ENCODE measurements at places on chromosomes 2 and 18.

- peak; percentile 21 for DNase-seq
These were observed 461 bp downstream of the PRADC1 start for GRCh38 chr2:73232403-73233153.

DNA sequence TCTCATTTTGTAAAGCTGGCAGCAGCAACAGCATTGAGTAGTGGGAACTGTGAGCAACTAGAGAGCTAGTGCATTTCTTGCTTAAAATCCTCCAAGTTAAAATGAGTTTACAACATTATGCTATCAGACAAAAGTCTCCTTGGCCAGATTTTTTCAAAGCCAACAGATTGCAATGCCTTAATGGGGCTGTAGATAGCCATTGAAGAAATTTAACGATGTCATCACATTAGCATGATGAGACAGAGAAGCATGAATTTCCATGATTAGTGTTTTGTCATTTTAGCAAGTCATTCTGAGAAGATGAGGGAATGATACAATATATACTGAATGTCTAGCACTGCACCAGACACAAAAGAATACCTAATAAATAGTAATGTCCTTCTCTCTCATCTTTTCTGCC lies 307.5 kb upstream of the REG3G start:
- no peak for DNase-seq

- DNase-seq: no peak
These were observed 18.6 kb upstream of the SKA1 start for GRCh38 chr18:50356036-50356945.

GRCh38 chr2:237517990-237518389 lies 30.9 kb downstream of the MLPH start:
- DNase-seq: no peak

- DNase-seq: no peak
These were observed 176.1 kb downstream of the VAPA start for GRCh38 chr18:10089881-10090280.

- DNase-seq: no peak
These were observed 455 bp upstream of the AGAP1 start for GRCh38 chr2:235493402-235493774.

DNA sequence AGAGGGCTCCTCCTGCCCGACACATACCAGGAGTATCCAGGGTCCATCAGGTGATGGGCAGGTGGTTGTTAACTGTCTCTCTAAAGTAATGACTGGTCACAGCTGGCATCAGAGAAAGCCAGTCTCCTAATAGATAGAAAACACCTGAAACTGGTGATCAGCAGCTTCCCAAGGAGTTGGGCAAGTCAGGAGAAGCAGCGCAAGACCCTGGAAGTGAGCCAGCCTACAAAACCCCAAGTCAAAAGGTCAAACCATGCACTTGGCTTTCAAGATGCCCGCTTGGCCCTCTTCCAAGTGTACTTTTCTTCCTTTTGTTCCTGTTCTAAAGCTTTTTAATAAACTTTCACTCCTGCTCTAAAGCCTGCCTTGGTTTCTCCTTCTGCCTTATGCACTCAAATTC lies 815.2 kb downstream of the DCDC2C start:
- no peak for DNase-seq

DNA sequence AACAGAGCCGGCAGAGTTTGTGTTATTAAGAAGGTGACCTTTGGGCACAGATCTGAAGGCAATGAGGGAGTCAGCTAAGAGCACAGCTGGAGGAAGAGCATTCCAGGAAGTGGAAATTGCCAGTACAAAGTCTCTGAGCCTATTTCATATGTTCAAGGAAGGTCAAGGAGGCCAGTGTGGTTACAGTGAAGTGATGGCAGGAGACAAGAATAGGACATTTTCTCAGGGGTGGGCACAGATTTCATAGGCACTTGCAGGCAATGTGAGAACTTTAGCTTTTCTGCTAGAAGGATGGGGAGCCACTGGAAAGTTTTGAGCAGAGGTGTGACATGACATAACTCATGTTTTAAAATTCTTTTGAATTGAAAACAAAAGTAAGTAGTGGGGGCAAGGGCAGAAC lies 50.3 kb downstream of the ARHGAP25 start:
- peak; percentile 46 for DNase-seq

GRCh38 chr2:25829377-25829704 lies 48.9 kb downstream of the ASXL2 start:
- no peak for DNase-seq

- DNase-seq: no peak
These were observed 30.7 kb downstream of the MAPK4 start for GRCh38 chr18:50590593-50590992.

- DNase-seq: no peak
These were observed 1913.1 kb upstream of the PIK3C3 start for GRCh38 chr18:40041951-40042350.

- DNase-seq: no peak
These were observed 77.8 kb downstream of the PDCL3 start for GRCh38 chr2:100640431-100641124.

DNA sequence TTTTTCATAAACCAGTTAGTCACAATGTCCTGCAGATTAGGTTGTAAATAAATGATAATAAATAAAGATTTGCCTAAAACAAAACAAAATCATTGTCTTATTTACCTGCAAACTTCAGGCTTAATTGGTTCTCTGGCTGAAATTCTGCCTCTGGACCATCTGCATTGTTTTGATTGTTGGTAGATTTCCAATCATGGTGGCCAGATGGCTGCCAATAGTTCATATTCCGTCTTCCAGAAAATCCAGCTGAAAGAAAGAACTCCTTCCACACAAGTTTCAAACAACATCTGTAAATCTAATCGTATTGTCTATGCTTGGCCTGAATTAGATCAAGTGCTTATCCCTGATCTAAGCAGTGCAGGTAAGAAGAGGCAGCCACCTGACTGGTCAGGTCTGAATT lies 771.1 kb upstream of the ZEB2 start:
- no peak for DNase-seq

- DNase-seq: no peak
These were observed 70.1 kb upstream of the STAM2 start for GRCh38 chr2:152245653-152246052.

DNA sequence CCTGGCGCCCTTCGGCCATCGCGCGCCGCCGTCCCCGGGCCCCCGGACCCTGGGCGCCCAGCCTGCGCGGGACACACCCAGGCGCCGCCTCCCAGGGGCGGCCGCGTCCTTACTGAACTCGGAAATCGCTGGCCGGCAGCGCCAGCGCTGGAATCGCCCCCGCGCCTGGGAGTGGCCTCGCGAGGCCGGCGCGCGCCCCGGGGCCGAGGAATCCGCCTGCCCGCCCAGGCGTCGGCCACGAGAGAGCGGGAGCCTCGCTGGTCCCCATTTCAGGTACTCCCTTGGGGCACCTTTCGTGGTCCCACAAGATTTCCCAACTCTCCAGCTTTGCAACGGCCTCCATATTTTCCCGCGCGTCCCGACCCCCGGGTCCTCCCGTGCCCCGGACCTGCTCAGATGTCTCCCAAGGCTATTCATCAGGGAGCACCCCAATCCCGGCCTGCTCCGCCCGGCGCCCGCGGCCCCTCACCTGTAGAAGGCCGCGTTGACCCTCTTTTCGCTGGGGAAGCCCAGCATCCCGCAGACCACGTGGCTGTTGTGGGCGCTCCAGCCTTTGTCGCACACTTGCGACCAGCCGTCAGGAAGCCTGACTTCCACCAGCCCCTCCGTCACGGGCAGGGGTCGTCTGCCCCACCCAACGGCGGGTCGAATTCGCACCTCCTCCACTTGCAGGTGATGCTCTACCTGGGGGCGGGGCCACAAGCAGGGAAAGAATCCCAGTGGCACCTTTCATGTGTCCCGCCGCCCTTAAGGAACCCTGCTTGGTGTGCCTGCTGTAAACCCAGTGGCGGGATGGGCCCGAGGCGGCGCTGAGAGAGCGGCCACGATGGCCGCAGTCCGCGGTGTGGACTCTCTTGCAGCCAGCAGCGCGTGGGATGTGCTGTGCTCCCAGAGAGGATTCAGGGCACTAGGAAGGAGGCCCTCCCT lies 4.6 kb downstream of the LOXL3 start:
- DNase-seq: no peak

GRCh38 chr18:79792096-79792987 lies 5.4 kb upstream of the KCNG2 start:
- DNase-seq: no peak

GRCh38 chr2:171244466-171244969 lies 83.8 kb upstream of the TLK1 start:
- DNase-seq: no peak

DNA sequence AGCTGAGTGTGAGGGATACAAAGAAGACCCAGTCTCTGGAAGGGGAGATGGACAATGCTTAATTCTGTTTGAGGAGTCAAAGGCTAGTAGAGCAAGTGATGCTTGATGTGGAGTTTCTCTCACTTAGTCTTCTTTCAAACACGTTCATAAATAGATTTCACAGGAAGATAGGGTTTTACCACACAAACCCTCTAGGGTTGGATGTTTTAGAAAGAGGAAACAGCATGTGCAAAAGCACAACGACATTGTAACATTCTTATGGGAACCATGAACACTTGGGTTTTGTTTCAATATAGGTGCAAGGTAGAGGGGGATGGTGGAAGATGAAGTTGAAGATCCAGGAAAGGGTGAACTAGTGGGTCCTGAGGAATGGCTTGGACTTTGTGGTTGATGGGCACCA lies 10.8 kb upstream of the EFEMP1 start:
- DNase-seq: no peak

DNA sequence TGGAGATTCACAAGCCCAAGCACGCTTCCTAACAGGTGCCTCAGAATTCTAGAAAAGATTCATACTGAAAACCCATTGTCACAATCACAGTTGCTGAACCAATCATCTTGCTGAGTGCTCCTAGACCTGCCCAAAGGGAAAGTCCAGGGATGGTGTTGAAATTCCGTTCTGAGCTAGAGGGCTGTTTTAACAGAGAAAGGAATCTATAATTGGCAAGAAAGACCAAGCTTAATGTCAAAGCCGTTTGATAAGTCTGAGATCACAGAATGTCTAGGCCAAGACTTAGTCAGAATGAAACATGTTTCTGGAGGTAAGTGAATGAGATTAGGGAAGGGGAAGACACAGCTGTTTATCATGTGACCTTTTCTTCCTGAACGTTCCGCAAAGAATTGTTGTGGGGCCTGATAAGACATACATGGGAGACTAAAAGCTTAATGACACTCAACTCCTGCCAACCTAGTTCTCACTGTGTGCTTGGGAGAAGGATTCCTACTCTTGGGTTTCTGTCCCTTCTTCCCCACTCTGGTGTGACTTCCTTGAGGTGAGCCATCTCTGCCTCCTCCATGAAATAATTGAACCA lies 27.5 kb downstream of the PMAIP1 start:
- DNase-seq: peak; percentile 55

GRCh38 chr2:79887747-79888374 lies 375.0 kb downstream of the CTNNA2 start:
- DNase-seq: no peak

- DNase-seq: no peak
These were observed 4.0 kb downstream of the KCNIP3 start for GRCh38 chr2:95301186-95301585.

- DNase-seq: no peak
These were observed 132.5 kb downstream of the SPHKAP start for GRCh38 chr2:228048838-228049490.

- DNase-seq: no peak
These were observed 22.9 kb upstream of the GPR55 start for GRCh38 chr2:230947908-230948365.

- no peak for DNase-seq
These were observed 25.8 kb downstream of the CAVIN2 start for GRCh38 chr2:191821078-191821477.

DNA sequence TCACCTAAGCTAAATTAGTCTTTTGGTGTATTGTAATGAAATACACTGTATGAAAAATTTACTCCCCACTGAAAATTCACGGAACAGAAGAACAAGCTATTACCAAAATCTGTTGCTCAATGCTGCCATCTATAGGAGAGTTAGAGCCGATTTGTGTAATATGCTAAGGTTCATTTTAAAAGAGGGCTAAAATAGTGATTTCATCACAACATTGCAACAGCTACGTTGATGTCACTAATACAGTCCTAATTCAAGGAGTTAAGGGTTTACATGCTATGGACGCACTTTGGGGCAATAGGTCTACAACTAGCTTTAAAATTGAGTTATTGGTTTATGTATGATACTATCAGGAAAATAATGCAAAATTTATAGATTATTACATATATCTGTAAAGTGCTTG lies 3.0 kb upstream of the IRS1 start:
- DNase-seq: no peak

DNA sequence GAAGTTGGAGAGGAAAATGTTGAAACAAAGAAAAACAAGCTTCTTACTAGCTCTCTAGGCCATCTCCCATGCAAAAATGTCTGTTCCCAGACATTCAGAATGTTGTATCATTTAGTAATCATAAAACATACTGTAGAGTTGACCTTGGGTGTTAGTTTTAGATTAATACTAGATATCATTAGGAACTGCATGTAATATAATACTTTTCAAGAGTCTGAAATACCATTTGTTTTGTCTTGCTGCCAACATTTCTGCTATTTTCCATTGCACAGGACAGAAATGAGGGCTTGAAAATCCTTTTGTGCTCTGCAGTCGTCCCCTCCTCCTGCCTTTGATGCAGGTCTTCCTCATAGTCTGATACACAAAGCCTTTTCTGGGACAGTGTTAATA lies 89.5 kb upstream of the RBMS1 start:
- DNase-seq: no peak

GRCh38 chr18:74689251-74689650 lies 91.6 kb downstream of the ZNF407 start:
- no peak for DNase-seq

DNA sequence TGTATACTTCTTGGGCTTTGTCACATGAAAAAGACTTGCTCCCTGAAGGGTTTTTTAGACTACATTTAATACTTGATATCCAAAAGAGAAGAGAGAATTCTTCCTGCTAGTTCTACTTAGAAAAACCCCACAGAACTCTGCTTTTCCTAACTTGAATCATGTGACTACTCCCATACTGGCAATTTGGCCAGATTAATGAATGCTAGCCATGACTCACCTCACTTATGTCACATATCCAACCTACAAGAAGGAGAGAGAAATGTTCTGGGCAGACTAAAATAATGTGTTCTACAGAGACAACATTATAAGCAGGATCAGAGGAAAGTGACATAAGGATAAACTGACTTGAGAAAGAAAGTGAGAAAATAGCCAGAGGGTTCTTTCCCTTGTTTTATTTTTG lies 249.3 kb upstream of the GULP1 start:
- no peak for DNase-seq

- DNase-seq: peak; percentile 33
These were observed 70.3 kb downstream of the HAUS1 start for GRCh38 chr18:46174342-46175041.

- DNase-seq: no peak
These were observed 85.4 kb downstream of the DPP4 start for GRCh38 chr2:161988589-161988988.

- no peak for DNase-seq
These were observed 49.9 kb upstream of the PNPT1 start for GRCh38 chr2:55743583-55743982.

Measured in stimulated activated effector memory CD8-positive, alpha-beta T cell treated with anti-CD3 and anti-CD28 coated beads, Interleukin-12 subunit alpha, Interleukin-12 subunit beta, amount 100 ng/mL, for 72 hours (primary cell).